Memory B cell (primary cell): ENCODE measurements at places on chromosomes 2 and 18.

DNA sequence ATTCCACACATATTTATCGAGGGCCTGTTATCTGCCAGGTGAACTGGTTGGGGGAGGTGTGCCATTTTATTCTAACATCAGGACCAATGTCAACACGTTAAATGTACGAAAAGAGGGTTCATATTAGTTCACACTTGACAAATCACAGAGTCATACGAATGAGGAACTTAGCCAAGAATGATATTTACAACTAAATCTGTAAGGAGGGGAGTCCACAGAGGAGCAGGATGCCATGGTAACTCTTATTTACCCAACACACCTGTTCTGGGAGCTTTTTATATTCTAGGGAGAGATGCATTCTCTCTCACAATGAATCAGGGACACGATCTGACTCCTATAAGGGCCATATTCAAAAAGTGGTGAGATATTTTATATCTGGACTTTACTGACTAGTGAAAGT, 144.1 kb downstream of the CDC42EP3 start:
- no peaks in the 10 kb centered on the region for H3K27me3 ChIP-seq
- H3K4me1 ChIP-seq = peaks cover 8% of the 10 kb centered on the region
- DNase-seq = no peak

- H3K27me3 ChIP-seq = no peaks in the 10 kb centered on the region
- no peak overlapping the region for H3K4me3 ChIP-seq
- no peak overlapping the region for H3K27ac ChIP-seq
- H3K4me1 ChIP-seq = peaks cover 7% of the 10 kb centered on the region
- no peak for DNase-seq
Observed at GRCh38 chr18:13545955-13546354, 180.4 kb downstream of the FAM210A start.

DNA sequence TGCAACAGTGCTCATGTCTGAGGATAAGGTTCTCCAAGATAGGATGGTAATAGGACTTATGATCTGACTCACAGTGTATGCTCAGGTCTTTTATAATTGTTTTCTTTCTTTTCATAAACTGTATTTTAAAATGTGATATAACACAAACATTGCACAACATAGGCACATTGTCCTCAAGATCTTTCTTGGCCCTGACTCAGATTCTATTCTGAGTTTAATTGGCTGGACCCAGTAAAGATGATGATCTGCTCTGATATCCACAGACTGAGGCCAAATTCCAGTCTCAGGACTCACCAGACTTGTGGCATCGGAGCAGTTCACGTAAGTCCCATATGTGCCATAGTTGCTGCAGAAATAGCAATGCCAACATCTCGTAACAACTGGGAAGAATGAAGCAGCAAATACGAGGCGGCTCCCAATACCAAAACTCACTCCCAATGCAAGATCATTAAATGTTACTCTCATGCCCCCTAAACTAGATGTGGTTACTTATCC, 448.9 kb upstream of the SLC14A2 start:
- H3K4me1 ChIP-seq = peaks cover 14% of the 10 kb centered on the region
- H3K4me3 ChIP-seq = no peak overlapping the region
- H3K36me3 ChIP-seq = no peaks in the 10 kb centered on the region
- H3K27ac ChIP-seq = no peak overlapping the region
- no peak for DNase-seq
- H3K27me3 ChIP-seq = no peaks in the 10 kb centered on the region

DNA sequence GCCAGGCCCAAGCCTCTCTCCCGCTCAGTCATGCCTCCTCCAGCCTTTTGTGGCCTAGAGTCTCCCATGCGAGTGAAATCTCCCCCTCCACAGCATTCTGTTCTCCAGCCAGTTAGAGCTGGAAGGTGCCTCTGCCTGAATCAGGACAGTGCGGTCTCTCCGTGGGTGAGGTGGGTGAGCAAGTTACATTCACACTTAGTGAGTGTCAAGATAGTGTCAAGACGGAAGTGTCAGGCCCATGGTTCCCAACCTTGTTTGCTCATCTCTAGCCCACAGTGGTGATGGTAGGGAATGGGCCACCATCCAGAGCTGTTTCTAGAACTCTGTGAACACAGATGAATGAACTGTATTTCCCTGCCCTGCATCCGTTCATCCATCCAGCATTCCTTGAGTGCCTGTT, 59.5 kb downstream of the LPIN1 start:
- H3K27me3 ChIP-seq = no peaks in the 10 kb centered on the region
- H3K27ac ChIP-seq = no peak overlapping the region
- H3K4me1 ChIP-seq = no peaks in the 10 kb centered on the region
- no peak overlapping the region for H3K4me3 ChIP-seq
- H3K36me3 ChIP-seq = peaks cover 58% of the 10 kb centered on the region

- H3K4me1 ChIP-seq = peaks cover 13% of the 10 kb centered on the region
- H3K27ac ChIP-seq = no peak overlapping the region
- no peaks in the 10 kb centered on the region for H3K36me3 ChIP-seq
- no peak overlapping the region for H3K4me3 ChIP-seq
Observed at GRCh38 chr2:181356526-181357130, 100.6 kb upstream of the ITGA4 start.
